Skeletal muscle tissue (tissue), 5 donors: ENCODE measurements at places on chromosomes 6 and 20. TPM values are rescaled to one million over a fixed set of nuclear protein-coding genes. Genes with fewer than 3 reads are reported as not detected.

The GHRH gene
- total RNA-seq = not detected

The FAM217A gene
- not detected for total RNA-seq

The SLC16A10 gene
- total RNA-seq = 40.7 TPM

The NRSN1 gene
- not detected for total RNA-seq

The HLA-G gene
- total RNA-seq = not detected

The ZNF322 gene
- total RNA-seq = 17.2 TPM

The BHLHE23 gene
- total RNA-seq = not detected

The OPRM1 gene
- total RNA-seq = not detected

The AVP gene
- total RNA-seq = not detected
